ENCODE measurements at places on chromosomes 4 and X.

DNA sequence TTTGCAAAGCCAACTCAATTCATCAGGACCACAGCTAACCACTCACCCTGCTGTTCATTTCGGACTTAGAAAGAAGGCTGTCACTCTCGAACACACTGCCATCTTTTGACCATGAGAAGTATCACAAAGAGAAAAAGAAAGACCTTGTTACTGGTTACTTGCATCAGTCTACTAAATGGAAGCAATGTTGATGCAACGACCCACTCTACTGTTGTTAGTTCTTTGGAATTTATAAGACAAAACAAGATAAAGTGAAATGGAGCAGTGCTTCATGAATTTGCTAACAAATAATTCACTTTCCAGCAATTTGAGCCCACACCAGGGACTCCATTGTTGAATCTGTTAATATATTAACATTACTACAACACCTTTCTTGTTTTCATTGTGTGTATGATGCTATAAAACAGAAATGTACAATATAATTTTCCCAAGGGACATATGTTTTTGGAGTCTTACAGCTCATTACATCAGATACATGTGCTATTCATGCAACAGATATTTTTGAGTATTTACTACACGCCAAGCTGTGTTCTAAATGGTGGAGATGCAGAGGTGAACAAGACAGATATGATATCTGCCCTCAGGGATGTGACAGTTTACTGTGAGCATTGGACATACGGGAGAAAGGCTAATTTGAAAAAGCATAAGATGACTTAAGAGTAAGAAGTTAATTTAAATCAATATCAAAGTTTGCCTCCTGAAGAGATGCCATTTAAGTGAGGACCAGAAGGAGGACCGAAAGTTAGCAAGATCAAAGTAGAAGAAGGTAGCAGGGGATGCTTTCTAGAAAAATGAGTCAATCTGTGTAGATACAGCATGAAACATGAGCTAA is 87.2 kb downstream of the AREG start:
- DNase-seq, result peak; percentile 33

GRCh38 chrX:81237516-81237915 is 35.6 kb downstream of the SH3BGRL start:
- DNase-seq, result peak; percentile 20

DNA sequence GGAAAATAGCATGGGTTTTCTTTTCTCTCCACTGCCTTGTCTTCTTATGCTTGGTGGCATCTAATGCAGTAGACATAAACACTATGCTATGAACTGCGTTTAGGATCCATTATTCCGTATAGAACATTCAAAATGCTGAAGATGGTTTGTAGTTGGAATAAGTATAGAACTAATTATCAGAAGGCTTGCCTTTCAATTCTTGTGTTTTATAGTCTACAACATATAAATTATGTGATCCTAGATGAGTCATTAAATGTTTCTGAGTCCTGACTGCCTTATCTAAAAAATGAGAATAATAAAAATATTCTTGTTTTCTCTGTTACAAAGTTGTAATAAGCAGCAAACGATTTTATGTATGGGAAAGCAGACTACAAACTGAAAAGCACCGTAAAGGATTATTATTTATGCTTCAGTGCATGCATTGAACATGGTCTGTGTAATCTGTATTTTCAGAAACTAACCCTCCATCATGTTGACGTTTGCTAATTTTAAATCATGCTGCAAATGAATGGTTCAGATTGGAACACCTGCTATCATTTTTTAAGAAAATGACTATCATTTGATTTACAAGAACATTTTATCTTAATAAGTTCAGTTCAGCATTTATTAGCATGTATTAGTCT is 335.9 kb upstream of the AADAT start:
- DNase-seq, result no peak

GRCh38 chr4:54571293-54572151 is 86.2 kb upstream of the KIT start:
- DNase-seq, result no peak

DNA sequence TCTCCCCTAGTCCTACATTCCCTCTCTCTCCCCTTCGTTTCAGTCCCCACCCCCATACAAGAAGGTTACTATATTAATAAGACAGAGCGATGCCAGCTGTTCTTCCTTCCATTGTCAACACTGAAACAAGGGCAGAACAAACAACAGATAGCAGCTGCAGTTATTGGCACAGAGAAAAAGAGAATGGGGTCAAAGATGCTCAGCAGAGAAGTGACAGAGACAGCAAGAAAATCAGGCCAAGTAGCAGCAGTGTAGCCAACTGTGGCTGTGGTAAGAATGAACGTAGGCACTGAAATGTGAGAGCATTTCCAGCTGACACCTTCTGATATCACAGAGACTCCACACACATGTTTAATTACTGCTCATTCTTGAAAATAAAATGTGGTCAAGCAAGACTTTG is 641.8 kb downstream of the FSTL5 start:
- no peak for DNase-seq

GRCh38 chr4:142351958-142352357 is 494.1 kb downstream of the INPP4B start:
- no peak for DNase-seq

GRCh38 chr4:150299816-150300215 is 221.6 kb downstream of the DCLK2 start:
- DNase-seq, result no peak

DNA sequence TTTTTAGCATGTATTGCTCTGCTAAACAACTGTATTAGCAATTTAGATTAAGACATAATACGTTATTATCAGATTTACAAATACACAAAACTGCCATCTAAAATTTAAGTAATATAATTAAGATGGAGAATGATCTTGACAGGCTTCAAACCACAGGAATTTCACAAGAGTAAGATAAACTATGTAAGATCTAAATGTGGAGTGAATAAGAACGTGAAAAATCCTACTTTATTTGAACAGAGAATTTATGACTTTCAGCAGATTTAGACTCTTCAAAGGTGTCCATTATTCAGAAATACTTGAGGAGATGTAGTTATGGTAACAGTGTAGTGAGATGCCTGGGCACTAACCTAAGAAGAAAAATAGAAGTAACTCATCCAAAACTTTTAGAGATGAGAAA is 73.2 kb downstream of the SLC4A4 start:
- DNase-seq, result no peak

- no peak for DNase-seq
Measured at GRCh38 chrX:120308959-120309872, 2.0 kb downstream of the TMEM255A start.

- DNase-seq, result no peak
Measured at GRCh38 chr4:123936621-123937043, 540.0 kb downstream of the SPRY1 start.

GRCh38 chr4:150598909-150599308 is 17.0 kb downstream of the MAB21L2 start:
- no peak for DNase-seq

- no peak for DNase-seq
Measured at GRCh38 chr4:26197018-26197779, 123.6 kb upstream of the RBPJ start.

GRCh38 chr4:156942991-156943390 is 28.6 kb downstream of the PDGFC start:
- no peak for DNase-seq

DNA sequence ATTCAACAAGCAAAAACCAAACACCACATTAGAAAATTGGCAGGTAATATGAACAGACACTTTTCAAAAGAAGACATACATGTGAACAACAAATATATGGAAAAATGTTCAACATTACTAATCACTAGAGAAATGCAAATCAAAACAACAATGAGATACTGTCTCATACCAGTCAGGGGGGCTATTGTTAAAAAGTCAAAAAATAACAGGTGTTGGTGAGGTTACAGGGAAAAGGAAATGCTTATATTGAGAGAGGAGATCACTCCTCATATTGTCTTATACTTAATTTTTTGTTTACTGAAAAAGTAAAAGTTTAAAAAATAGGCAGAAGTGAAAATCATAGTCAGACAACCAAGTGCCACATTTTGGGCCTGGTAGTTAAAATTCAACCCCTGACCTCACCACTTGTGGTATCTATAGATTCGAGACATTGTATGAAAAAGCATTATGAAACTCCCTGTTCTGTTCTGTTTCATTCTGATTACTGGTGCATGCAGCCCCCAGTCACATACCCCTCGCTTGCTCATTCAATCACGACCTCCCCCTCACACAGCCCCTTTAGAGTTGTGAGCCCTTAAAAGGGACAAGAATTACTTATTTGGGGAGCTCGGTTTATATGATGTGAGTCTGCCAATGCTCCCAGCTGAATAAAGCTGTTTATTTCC is 153.7 kb upstream of the FGF16 start:
- DNase-seq, result no peak

- no peak for DNase-seq
Measured at GRCh38 chrX:79065696-79066095, 78.8 kb upstream of the GPR174 start.

GRCh38 chr4:86035688-86036087 is 324.2 kb downstream of the MAPK10 start:
- DNase-seq, result no peak

DNA sequence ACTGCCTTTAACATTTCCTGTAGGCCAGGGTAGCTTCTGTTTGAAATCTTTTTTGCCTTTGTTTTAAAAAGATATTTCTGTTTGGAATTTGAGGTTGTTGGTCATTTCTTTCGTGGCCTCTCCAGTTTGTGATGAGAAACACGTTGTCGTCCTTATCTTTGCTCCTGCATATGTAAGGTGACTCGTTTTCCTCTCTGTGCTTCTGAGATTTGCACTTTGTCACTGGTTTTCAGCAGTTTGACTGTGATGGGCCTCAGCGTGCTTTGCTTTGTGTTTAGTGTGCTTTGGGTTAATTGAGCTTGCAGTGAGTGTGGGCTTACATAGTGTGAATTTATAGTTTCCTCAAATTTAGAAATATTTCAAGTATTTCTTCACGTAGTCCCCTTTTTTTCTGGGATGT is 81.5 kb downstream of the FAM193A start:
- DNase-seq, result no peak

DNA sequence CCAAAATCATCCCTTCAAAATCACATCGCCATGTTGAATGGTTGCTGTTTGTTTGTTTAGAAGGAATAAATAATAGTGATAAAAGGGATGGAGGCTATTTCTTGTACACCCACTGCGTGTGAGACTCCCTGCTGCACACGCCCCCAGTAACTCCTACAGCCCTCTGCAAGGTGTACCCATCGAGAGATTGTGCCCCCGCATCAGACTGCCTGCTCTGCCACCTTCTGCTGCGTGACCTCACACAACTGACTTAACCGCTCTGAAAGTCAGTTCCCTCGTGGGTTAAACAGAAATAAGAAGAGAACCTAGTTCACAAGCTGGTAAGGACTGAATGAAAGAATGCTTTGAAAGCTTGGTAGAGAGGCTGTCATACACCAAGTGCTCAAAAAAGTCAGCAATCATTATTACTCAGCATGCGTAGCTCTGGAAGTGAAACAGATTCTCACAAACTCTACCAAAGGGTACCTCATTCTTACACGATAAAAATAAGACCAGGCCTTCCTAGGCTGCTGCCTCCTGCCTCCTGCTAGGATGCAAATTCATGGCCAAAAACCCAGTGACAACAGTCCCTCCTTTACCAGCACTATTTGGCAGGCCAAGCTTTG is 147.1 kb downstream of the CPEB2 start:
- DNase-seq, result no peak

- no peak for DNase-seq
Measured at GRCh38 chrX:63702556-63702955, 82.5 kb downstream of the ARHGEF9 start.

- peak; percentile 68 for DNase-seq
Measured at GRCh38 chrX:54248309-54248708, 65.3 kb upstream of the FAM120C start.

DNA sequence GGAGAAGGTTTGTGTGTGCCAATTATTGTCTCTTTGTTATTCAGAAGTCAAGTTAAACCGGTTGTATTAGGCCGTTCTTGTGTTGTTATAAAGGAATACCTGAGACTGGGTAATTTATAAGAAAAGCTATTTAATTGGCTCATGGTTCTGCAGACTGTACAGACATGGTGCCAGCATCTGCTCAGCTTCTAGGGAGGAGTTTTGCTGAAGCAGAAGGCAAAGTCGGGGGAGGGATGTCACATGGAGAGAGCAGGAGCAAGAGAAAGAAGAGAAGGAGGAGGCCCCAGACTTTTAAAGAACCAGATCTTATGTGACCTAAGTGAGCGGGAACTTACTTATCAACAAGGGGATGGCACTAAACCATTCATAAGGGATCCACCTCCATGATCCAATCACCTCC is 349.3 kb upstream of the PCDH18 start:
- peak; percentile 25 for DNase-seq

GRCh38 chr4:92381616-92382015 is 77.8 kb downstream of the GRID2 start:
- DNase-seq, result no peak

GRCh38 chrX:2547736-2548135 is 47.0 kb upstream of the DHRSX start:
- DNase-seq, result no peak

DNA sequence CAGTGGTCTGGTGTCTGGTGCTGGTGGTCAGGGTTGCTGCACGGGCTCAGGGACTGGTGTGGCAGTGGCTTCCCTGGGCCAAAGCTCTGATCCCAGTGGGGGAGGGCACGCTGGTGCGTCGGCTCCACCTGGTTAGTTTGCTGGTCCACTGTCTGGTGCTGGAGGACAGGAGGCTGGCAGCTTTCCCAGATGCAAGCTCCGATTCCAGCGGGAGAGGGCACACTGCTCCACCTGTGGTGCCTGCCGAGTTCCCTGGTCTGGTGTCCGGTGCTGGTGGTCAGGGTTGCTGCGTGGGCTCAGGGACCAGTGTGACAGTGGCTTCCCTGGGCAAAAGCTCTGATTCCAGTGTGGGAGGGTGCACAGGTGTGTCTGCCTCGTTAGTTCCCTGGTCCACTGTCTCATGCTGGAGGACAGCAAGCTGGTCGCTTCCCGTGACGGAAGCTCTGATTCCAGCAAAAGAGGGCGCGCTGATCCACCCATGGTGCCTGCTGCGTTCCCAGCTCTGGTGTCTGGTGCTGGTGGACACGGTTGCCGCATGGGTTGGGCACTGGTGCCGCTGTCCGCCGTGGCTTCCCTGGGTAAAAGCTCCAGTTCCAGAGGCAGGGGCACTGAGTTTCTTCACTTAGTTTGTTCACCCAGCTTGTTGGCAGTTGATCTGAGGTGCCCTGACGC is 5.8 kb downstream of the VMA21 start:
- no peak for DNase-seq

DNA sequence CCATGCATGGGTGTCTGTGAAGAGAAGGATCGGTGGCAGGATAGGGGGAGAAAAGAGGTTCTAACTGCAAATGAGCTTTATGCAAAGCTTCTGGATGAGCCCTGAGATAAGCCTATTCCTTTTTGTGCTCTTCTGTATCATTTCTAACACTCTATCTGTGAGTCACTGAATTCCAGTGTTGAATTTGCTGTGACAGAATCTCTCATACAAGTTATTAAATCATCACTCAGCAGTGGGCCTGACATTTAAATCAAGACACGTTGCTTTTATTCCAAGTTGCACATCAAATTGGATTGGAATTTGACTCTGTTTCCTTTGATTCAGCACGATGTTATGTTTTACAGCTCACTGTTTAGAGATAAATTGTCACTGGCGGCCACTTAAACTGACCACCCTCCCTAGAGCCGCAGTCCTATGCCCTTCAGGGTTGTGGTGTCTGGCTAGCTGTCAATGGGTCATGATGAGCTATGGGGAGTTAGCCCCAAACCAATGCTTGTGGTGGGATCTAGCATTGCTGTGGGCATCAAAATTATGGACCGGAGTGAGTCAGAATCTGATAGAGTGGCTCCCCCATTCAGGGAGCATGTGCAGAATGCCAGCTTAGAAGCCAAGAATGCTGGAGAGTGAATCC is 42.7 kb downstream of the LHFPL1 start:
- DNase-seq, result no peak
